ENCODE measurements at places on chromosomes 11 and 22. TPM values are rescaled to one million over a fixed set of nuclear protein-coding genes. Genes with fewer than 3 reads are reported as not detected.

Gene KCNJ4
- total RNA-seq = 0.13 TPM

Gene SCN4B
- total RNA-seq = not detected

DNA sequence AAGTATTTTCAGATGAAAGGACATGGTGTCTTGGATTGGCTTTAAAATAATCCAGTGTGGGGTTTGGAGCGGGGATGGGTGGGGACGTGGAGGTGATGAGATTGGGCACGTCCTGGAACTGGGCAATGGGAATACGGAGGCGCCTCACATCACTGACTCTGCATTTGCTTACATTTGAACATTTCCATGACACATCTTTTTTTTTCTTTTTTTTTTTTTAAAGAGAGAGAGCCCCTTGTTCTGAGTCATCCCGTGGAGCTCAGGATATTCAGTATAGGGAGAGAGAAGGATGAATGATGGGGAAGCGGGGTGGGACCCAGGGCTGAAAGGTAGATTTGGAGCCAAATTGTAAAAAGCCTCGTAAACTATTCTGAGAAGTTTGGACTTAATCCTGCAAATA lies 142.7 kb downstream of the FBXO7 start:
- no peak for DNase-seq

- no peak for DNase-seq
Measured at GRCh38 chr11:11520231-11521015, 101.4 kb downstream of the GALNT18 start.

DNA sequence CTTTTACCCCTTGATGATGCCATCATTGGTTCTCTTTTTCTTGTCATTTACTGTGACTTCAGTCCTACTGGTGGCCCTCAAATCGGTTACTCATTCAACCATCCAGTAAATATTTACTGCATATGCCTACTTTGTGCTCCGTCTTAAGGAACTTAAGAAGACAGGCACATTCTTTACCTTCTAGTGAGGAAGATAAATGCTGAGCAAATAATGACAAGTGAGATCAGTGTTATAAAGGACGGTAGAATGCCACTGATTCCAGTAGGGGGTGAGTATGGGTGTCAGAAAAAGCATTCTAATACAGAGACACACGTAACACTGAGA lies 1.6 kb downstream of the ANKRD42 start:
- DNase-seq = no peak

- DNase-seq = no peak
Measured at GRCh38 chr11:101009690-101010055, 119.9 kb downstream of the PGR start.

DNA sequence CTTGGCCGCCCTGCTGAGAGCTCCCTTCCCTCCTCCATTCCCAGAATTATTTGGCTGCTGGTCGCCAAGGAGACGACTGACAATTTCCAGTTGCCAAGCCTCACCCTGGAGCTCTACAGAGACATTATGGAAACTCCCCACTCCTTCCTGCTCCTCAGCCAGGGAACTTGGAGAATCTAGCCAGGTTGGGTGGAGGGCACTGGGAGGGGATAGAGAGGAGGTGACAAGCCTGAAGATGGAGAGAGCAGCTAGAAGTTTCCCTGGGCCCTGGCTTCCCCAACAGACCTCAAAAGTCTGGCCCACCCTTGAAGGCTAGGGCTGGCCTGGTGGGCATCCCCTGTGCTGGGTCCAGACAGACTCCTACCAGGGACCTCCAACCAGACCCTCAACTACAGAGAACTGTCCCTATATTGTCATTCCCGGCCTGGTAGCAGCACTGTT lies 6.7 kb upstream of the VSIG10L2 start:
- DNase-seq = no peak

GRCh38 chr11:23252426-23252825 lies 392.2 kb upstream of the CCDC179 start:
- DNase-seq = no peak
